ENCODE measurements at places on chromosomes 1 and 21.

DNA sequence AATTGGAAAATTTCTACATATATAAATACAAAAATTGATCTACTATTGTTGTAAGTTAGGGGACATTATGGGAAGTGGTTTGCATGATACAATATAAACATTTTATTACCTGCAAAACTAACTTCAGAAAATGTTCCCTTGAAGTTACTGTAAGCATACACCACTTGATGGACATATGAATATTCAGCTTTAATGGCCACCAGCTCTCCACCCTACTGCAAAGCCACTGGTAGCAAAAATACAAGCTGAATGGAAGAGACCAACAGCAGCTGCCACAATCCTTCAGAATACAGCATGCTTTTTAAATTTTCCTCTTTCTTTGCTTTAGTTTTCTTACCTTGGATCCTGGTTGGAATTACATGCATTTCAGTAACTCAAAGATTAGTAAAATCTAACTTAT, 69.8 kb downstream of the COQ8A start:
- no peak for DNase-seq

GRCh38 chr1:228374711-228375577, 31.7 kb downstream of the TRIM11 start:
- DNase-seq: peak; percentile 49

GRCh38 chr1:35122311-35122710, 43.1 kb downstream of the ZMYM1 start:
- no peak for DNase-seq

DNA sequence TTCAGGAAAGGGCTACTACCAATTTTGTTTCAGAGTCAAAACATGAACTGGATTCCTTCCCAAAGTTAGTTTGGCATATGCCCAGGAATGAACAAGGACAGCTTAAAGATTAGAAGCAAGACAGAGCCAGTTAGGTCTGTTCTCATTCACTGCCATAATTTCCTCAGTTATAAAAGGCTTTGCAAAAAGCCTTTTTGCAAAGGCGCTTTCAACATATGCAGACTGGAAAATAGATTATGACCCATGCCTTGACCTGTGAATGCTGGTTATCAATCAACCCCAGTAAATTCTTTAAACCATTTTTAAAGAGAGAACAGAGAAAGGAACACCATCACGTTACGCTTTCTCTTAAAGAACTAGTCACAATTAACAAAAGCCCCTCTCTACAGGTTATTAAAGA, 1.7 kb upstream of the FRRS1 start:
- no peak for DNase-seq

DNA sequence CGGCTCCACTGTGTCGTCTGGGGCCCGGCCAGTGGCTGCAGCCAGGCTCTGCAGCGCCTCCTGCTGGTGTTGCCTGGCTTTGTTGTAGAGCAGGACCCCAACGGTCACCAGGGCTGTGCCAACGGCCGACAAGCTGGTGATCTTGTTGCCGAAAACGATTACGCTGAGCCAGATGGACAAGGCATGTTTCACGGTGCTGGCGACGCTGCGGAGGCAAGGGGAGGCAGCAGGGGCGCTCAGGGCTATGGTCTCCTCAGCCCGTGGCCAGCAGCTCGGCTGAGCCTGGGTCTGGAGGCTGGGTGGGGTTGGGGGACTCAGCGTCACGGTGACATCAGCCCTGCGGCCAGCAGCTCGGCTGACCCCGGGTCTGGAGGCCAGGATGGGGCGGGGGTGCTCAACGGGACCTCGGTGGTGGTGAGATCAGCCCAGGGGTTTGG, 7.0 kb upstream of the CDK11B start:
- no peak for DNase-seq

DNA sequence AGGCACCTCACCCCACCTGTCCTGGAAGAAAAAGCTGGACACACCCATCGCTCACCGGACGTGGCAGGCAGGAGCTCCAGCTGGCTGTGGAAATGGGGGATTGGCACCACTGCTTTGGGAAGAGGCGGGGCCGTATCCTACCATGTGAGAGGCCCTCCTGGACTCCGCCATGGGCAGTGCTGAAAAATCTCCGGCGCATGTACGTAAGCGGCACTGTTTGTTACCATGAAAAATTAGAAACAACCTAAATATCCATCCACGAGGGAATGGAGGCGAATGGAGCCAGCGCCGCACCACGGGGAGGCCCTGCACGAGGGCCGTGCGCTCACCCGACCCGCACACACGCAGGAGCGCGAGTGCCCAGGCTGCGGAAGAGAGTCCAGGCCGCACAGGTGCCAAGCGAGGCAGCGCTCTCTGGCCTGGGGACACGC, 3.1 kb downstream of the KRTAP10-8 start:
- no peak for DNase-seq

DNA sequence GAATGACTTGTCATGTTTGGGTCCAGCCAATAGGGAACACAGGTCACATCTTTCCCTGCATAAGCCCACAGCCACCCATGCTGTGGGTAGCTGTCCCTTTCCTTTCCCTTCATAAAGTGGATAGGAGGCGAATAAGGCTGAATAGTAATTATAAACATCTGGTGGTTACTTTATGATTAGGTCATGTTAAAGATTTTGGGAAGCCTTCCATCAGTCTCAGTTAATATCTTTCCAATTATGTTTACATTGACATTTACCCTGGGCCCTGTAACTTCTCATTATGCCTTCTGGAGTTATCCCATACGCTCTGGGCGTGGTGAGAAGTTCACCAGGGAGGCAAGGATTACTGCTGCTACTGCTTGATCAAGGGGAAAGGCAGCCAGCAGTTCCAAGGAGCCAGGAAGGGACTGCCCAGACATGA, 197.2 kb downstream of the HLX start:
- no peak for DNase-seq

DNA sequence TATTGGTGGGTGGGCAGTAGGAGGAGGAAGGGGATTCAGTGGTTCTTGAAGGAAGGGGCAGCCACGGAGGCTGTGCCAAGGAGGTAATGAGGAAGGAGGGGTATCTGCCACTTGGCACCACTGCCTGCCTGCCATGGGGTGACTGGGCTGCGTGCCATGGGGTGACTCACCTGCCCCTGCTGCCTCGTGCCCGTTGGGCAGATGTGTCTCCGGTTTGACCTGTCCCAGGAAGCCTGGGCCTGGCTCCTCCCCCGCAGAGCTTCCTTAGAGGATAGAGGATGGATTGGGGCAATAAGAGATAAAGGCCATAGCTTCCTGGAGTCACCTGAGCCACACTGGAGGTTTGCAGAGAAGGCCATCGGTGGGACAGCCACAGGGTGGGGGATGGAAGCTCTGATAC, 1.7 kb downstream of the PADI3 start:
- no peak for DNase-seq

- no peak for DNase-seq
Observed at GRCh38 chr1:113891631-113892220, 4.3 kb upstream of the BCL2L15 start.

DNA sequence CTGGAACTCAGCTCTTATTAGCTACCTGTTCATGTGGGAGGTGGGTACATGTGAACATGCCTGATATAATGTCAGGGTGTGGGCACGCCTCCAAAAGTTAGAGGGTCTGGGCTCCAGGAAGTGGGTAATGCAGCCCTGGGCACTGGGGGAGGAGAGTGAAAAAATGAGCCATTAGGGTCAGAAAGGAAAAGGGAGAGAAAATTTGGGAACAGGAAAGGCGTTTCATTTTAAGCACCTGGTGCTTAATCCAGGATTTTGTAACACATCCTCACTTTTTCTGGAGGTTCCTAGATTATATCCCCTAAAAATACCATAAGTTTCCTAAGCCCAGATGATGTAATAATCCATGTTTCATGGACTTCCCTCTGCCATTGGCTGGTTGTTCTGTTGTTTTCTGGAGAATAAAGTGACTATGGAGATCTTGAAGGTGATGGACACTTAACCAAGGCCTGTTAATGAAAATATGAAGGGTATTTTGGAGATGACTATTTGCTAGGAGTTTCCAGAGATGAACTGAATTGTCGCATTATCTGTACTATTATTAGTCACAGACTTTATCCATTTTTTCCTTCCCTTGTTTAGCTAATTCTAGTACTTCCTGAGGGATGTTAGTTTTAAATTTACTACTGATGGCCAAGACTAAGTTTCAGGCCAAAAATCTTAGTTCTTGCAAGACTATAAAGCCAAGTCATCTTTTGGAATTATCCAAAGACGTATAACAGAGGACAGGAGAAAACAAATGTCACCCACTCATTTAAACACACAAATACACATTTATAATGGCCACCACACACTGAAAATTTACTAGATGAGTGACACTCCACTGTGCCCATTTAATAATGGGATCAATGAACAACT, 24.4 kb upstream of the TARBP1 start:
- no peak for DNase-seq

GRCh38 chr1:162536511-162536910, 25.0 kb upstream of the UAP1 start:
- no peak for DNase-seq

DNA sequence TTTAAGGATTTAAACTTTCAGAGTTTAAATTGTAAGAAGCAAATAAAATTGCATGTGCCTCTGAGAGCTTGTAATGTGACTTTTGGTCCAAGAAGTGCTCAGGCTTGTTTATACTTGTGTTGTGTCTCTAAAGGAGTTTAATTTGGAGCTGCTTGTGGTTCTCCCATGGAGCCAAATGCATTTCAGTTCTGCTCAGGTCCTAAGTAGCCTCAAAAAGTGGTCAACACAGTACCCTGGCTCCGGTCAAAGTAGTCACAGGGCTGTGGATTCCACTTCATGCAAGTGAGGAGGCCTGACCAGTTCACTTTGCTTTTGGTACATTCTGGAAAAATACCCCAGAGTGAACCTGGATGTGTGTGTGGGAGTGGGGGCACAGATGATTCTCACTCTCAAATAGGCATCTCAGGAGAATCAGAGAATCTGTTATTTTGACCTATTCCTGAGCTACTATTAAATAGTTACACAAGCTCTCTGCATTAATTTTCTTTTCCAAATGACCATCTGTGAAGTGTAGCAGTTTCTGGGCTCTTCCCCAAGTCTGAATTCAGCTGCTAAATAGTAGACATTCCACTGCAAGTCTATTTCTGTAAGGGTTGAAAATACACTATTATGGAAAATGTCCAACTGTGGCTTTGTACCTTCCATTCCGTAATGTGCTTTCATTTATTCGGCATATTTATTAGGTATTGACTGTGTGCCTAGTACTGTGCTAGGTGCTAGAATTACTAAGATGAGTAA, 31.7 kb upstream of the AGO1 start:
- DNase-seq: no peak

DNA sequence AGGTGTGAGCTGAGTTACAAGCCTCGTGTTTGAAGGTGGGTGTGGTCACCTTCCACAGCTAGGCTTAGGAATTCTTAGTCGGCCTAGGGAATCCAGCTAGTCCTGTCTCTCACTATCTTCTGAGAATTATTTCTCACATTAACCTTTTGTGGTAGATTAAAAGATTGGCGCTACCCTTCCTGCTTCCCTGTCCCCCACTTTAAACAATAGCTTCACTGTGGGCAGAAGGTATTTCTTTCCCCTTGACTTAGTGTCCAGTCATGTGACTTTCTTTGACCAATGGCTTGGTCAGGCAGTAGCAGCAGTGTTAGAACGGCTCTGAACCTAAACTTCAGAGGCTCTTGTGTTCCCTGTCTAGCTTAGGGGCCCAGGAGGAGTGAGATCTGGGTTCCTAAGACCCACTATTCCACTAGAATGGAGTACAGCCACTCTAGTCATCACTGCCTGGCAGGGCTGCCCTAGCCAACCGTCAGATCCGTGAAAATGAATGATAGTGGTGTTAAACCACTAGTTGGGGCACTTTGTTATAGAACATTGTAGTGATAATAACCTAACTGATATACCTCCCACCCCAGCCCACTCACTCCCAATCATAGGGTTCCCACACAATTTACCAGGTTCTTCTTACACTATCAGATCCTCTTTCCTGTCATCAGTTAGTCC, 13.9 kb upstream of the C1orf141 start:
- DNase-seq: no peak

DNA sequence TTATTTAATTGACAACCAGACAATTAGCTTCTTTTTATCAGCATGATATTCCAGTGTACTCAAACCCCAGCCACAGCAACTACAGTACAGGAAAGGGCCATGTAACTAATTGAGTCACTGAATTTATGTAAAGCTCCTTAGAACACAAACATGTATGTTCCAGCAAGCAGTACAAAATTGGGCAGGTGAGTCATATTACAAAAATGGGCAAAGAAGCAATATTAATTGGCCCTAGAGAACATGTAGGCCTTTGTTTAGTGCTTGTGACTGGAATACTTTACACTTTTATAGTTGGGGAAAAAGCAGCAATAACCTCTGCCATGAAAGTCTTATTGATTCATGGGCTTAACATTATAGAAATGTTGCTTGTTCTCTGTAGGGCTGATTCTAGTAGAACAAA, 31.8 kb downstream of the CLEC20A start:
- DNase-seq: no peak

DNA sequence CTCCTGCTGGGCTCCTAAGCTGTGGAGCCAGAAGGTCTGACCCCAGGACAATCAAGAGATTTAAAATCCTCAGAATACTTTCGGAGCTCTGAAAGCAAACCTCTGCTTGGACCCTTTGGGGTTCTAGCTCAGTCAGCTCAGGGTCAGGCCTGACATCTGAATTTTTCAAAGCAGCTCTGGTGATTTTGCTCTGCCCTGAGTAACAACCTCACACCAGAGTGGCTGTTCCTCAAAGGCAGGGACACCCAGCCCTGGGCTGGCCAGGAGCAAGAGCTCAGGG, 11.9 kb downstream of the SLC1A7 start:
- DNase-seq: no peak

- no peak for DNase-seq
Observed at GRCh38 chr1:223535319-223535718, 130.2 kb downstream of the CAPN8 start.

- DNase-seq: no peak
Observed at GRCh38 chr1:77182083-77182482, 37.1 kb downstream of the PIGK start.

- DNase-seq: no peak
Observed at GRCh38 chr1:165531021-165531420, 12.8 kb upstream of the LRRC52 start.

GRCh38 chr1:26705788-26706311, 10.0 kb downstream of the ARID1A start:
- no peak for DNase-seq

- no peak for DNase-seq
Observed at GRCh38 chr1:87449348-87449963, 120.8 kb downstream of the LMO4 start.

DNA sequence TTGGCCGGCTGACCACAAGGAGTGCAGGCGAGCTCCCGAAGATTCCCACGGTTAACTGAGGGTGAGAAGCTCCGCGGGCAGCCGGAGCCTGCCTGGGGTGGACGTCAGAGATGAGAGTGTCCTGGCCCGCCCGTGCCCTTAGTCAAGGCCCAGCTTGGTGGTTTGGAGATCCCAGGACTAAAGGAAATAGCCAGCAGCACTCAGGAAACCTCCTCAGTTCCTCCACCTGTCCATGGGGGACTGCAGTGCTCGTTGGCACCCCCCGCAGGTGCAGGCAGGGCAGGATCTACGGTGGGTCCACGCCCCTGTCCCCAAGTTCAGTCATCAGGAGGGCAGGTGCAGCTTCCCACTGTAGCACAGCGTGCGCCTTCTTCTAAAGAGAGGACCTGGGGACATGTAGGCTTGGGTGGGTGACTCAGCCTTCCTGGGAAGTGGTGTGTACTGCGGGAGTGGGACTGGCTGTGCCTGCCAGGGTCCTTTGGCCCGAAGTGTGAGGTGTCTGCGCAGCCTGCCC, 32.5 kb downstream of the SLX9 start:
- no peak for DNase-seq
